ENCODE measurements at places on chromosomes 1 and 21. TPM values are rescaled to one million over a fixed set of nuclear protein-coding genes. Genes with fewer than 3 reads are reported as not detected.

The NSL1 gene
- 40.2 TPM for total RNA-seq

The FAM229A gene
- total RNA-seq, result 4.0 TPM

The ACOT7 gene
- total RNA-seq, result 126 TPM

The S100B gene
- total RNA-seq, result not detected

The FMO3 gene
- not detected for total RNA-seq

The GALE gene
- total RNA-seq, result 63.4 TPM

The RASAL2 gene
- not detected for total RNA-seq

The CFAP141 gene
- total RNA-seq, result not detected

The APOBEC4 gene
- total RNA-seq, result not detected

The TSPAN1 gene
- not detected for total RNA-seq

The PTGFRN gene
- total RNA-seq, result 38.0 TPM

The HORMAD1 gene
- total RNA-seq, result not detected

The IGSF5 gene
- total RNA-seq, result not detected

The ERG gene
- total RNA-seq, result not detected

The THEM5 gene
- not detected for total RNA-seq

The NBPF4 gene
- total RNA-seq, result not detected

The PLXNA2 gene
- 0.02 TPM for total RNA-seq

The KANK4 gene
- not detected for total RNA-seq

The S100A8 gene
- not detected for total RNA-seq

The SLC22A15 gene
- total RNA-seq, result 0.23 TPM

The LENEP gene
- total RNA-seq, result 1.8 TPM

Measured in activated T-helper 1 cell treated with anti-CD3 and anti-CD28 coated beads, Interleukin-12 subunit alpha, Interleukin-12 subunit beta, Interleukin-2, Interleukin-4 antibody, amounts not matched to agents 30 ng/mL and 10 ng/mL and 1 ng/mL, durations not matched to agents 14 hours and 24 hours and 36 hours (primary cell).